NCI-H226 (cell line): ENCODE measurements at places on chromosomes 4 and X.

GRCh38 chr4:21898101-21898500 lies 50.5 kb downstream of the KCNIP4 start:
- no peak for DNase-seq

DNA sequence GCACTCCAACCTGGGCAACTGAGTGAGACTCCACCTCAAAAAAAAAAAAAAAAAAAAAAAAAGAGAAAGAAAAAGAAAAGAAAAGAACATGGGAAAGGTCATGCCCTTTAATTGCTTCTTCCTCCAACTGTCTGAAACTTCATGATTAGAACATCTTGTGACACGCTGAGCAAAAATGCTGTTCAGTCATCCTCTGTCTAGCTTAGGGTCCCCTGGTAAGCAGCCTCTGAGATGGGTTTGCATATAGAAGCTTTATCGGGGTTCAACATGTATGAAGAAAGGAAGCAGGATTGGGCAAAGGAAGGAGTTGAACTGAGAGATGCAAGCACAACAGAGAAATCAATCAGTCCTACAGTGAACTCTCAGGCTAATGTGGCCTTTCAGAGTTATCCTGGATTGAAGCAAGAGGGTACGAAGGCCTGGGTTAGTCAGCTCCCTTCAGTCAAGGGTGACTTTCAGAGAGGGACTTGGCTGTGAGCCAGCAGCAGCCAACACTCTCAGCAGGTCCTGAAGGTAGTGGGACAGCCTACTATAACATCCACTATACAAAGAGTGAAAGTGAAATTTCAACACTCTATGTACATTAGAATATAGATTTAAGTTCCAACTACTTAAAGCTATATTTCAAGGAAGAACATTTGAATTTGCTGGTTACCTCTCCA lies 11.4 kb downstream of the MAOB start:
- no peak for DNase-seq

GRCh38 chrX:153448556-153449367 lies 2.9 kb upstream of the TREX2 start:
- DNase-seq: no peak

DNA sequence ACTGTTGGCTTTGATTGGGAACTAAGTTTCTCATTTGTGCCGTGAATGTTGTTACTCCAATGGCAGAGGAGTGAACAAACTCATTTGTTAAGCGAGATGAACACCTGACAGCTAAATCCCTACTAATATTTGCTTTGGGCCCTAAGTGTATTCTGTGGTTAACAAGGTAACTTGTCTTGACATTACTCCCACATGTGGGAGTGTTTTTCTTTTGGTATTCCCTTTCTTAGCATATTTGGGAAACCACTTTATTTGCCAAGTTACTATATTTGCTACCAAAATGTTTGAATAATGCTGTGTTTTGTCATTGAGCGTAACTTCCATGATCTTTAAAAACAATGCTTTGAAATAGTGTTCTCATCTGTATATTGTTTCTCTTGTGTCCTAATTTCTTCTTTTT lies 82.5 kb downstream of the ARHGAP10 start:
- DNase-seq: no peak

GRCh38 chr4:56055027-56055977 lies 106.6 kb downstream of the CEP135 start:
- DNase-seq: no peak

GRCh38 chr4:10117359-10118047 lies 904 bp upstream of the WDR1 start:
- no peak for DNase-seq

- DNase-seq: no peak
Observed at GRCh38 chr4:100306018-100306417, 115.8 kb upstream of the DDIT4L start.

GRCh38 chrX:155615938-155616337 lies 3.2 kb upstream of the TMLHE start:
- no peak for DNase-seq
